Stimulated activated CD8-positive, alpha-beta memory T cell treated with anti-CD3 and anti-CD28 coated beads, Interleukin-7, amount 100 ng/mL, for 48 hours (primary cell): ENCODE measurements at places on chromosomes 5 and 9.

DNA sequence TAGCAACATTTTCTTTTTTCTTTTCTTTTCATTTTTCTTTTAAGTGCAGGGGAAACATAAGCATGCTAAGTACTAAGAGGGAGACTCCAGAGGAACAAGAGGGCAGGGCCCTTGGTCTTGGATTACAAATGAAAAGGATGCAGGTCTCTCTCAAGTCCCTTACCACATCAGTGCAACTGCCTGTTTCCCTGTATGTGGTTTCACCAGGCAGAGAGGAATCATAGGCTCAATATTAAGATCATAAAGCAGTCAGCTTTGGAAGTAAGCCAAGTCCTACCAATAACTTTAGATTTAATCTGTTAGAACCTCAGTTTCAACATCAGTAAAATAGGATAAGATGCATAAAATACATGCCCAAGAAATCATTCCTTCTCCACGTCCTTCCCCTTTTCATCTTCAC is 422.7 kb upstream of the PAPPA start:
- no peak for DNase-seq

GRCh38 chr9:14127656-14128055 is 186.3 kb downstream of the NFIB start:
- no peak for DNase-seq

- DNase-seq: no peak
Observed at GRCh38 chr9:98572054-98572627, 136.6 kb downstream of the GABBR2 start.

GRCh38 chr5:108255468-108255867 is 126.4 kb downstream of the FBXL17 start:
- DNase-seq: no peak

GRCh38 chr5:78405829-78406750 is 45.7 kb downstream of the SCAMP1 start:
- DNase-seq: no peak

- no peak for DNase-seq
Observed at GRCh38 chr9:21810388-21810787, 8.0 kb downstream of the MTAP start.

GRCh38 chr9:38018958-38019602 is 49.9 kb downstream of the SHB start:
- no peak for DNase-seq

- no peak for DNase-seq
Observed at GRCh38 chr9:115799734-115800133, 353.9 kb upstream of the PAPPA start.

DNA sequence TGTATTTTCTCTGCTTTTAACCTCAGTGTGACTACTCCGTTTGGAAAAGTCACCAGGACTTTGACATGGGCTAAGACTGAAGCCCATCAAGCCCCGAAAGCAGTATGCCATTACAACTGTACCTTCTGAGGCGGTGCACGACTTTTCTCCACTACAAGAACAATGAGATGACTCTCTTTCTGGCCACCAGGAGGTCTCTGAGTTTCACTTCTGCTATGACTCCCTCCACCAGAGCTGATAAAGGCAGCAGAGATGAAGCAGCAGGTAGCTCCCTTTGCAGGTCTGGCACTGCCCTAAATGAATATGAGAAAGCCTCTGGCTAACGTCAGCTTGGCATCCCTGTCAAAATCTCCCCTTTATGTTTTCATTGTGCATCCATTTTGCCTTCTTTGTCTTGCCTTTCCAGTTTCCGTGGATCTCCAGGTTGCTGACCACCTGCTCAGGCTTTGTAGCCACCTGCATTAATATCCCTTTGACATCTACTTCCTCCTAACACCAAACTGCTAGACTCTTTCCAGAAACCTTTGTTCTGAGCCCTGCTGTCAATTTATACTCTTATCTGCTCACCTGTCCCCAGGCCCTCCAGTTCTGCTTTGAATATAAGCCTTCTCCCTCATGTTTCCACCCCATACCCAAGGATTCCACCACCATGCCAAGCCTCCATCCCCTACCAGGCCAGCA is 221.7 kb downstream of the ZNF608 start:
- no peak for DNase-seq

- no peak for DNase-seq
Observed at GRCh38 chr5:101897914-101898313, 398.2 kb downstream of the SLCO4C1 start.

GRCh38 chr9:109072133-109072692 is 47.5 kb downstream of the TMEM245 start:
- no peak for DNase-seq

DNA sequence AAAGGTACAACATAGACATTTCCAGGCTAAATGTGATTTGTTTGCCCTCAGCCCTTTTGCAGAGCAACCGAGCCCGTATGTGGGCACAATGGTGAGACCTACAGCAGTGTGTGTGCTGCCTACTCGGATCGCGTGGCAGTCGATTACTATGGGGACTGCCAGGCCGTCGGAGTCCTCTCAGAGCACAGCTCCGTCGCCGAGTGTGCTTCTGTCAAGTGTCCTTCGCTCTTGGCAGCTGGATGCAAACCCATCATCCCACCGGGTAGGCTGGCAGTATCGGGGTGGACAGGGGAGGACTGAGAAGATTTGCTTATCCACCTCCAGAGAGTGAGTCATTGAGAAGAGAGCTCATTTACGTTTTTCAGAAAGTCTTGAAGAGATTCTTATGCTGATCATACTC is 17.8 kb upstream of the GLIPR2 start:
- DNase-seq: no peak

GRCh38 chr9:123421801-123422455 is 65.9 kb downstream of the CRB2 start:
- no peak for DNase-seq

DNA sequence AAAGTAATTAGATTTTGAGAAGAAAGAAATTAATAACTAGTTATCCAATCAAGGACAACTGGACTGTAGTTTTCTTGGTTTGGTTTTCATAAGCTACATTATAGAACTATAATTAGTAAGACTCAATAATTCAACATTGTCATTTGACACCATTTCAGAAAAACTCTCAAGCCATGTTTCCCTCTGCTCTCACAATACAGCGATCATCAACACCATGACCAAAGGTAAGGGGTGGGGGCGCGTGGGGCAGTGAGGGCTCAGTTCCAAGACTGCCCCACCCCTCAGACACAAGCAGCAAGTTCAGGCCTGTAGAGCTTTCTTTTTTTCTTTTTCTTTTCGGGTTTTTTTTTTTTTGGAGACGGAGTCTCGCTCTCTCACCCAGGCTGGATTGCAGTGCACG is 6.4 kb downstream of the CMBL start:
- no peak for DNase-seq

- no peak for DNase-seq
Observed at GRCh38 chr5:150782850-150783249, 4.3 kb downstream of the SMIM3 start.

DNA sequence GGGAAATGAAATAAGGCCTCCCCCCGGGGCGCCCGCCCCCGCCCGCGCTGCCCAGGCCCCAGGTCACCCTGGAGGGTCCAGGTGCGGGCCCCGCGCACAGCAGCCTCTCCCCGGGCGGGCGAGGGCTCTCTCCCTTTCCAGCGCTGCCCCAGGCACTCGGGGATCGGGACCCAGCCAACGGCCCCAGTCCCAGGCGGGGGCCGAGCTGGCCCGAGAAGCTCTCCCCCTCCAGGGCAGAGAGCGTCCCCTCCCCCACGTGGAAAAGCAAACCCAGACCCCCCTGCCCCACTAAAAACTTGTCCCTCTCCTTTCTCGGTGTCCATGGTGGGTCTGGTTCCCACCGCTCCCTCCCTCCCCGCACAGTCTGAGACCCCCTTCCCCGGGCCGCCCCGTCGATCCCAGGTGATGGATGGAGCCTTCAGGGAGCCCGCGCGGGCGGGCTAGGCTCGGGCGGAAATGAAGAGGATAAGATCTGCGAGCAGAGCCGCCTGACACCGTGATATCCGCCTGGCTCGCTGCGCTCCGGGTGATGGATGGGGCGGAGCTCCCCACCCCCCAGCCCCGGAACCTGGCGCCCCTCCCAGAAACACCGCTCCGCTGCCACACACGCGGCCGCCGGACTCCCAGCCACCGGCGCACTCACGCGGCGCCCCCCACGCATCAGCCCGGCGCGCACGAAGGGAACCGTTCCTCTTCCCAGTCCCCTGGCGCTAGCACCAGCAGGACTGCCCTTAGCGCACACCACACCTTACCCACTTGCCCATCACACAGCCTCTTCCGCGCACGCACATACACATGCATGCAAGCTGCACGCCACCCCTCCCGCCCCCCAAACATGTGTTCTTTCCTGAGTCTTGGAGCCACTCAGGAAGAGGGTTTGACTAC is 81.7 kb upstream of the ZBTB43 start:
- DNase-seq: peak; percentile 49

- DNase-seq: no peak
Observed at GRCh38 chr5:88380332-88380731, 111.7 kb upstream of the TMEM161B start.

DNA sequence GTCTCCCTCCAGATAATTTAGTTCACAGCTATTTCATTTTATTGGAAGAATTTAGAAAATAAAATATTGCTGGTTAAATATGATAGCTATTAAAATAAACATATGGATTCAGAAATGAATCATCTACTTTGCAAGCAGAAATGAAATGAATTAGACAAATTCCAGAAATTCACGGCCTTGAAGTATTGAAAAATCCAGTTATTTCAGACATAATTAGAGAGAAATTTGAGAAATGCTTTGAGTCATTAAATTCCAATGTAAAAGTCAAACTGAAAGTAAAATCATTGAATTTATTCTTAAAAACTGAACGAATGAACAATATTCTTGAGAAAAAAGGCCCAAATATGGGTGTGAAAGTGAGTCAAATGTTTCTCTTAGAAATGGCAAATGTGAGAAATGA is 632.6 kb upstream of the EDIL3 start:
- DNase-seq: no peak

DNA sequence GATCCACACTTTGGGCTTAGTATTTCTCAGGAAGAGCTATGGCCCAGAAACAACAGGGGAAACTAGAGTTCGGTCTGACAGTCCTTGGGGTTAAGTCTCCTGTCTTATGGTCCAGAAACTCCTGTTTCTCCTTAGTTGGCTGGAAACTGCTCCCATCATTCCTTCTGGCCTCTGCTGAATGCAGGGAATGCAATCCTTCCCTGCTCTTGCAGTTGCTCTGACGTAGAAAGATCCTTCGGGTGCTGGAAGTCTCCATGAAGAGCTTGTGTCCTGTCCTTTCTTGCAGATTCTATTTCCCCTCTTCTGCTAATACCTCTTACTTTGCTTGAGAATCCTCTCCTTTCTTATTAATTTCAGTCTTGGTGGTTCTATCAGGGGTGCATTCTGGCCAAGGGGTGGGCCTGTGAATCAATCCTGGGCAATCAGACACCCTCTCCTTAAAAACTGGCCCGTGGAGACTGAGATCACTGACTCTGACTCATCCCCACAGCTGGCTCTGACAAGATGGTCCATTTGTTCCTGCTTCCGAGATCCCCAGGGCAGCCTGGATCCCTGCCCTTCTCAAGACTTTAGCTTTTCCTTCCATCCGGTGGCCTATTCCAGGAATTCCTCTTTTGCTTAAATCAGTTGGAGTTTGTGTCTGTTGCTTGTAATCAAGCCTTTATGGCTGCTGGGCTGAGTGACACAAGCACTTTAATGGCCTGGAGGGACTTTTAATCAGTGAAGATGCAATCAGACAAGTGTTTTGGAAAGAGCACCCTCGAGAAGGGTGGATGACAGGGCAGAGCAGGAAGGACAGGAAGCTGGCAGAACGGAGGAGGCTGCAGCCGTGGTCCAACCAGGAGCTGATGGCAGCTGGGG is 23.7 kb downstream of the PTGS1 start:
- DNase-seq: no peak

DNA sequence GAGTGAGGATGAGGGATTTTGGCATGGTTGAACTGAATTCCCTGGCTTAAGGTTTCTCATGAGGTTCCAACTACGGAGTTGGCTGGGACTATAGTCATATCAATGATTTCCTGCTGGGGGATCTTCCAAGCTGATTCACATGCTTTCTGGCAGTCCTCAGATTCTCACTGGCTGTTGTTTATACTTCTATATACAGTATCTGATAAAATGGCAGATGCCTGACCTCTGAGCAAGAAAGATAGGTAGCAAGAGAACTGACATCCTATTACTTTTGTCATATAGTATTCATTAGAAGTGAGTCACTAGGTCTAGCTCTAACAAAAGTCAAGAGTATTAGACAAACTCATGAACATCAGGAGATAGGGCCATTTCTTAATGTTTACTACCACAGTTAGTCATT is 440.9 kb upstream of the EDIL3 start:
- DNase-seq: no peak

- DNase-seq: no peak
Observed at GRCh38 chr5:54049963-54050362, 260.4 kb downstream of the ARL15 start.

- DNase-seq: no peak
Observed at GRCh38 chr5:139671096-139671841, 23.1 kb downstream of the CXXC5 start.

DNA sequence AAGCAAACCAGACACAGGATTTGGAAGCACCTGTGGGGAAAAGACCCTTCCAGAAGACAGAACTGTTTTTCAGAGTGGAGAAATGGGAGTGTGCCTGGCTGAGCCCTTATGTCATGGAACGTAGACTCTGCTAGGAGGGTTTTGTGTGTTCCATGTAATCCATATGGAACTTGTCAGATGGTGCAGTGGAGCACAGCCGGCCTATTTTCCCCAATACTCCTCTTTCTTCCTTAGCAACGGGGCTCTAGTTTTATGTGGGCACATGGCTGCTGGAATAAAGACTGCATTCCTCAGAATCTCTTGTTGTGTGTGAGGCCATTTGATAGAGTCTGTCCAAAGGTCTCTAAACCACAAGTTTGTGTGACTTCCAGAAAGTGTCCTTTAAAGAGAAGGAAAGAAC is 284.0 kb downstream of the DRD1 start:
- DNase-seq: no peak

DNA sequence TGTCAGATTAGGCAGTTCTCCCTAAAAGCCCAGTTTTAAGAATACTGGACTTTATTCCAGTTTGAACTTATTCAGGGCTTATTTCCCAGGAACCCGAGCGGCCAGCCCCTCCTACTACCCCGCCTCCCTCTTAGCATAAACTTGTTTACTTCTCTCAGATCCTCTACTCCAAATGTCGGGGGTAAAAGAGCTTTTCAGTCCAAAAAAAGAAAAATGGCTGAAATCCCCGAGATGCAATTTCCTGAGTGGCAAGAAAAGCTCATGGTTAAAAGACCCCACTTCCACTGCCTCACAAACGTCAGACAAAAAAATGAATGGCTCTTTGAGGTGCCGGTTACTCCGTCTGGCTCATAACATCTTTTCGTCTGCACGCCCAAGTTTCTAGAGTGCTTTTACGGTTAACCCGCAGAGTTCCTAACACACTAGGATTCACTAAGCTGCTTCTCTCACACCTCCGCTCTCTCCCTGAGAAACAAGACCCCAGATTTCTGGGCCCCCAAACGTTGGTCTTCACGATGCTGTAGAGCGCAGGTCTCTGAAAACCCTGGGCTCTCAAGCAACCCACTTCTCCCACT is 402 bp downstream of the BRD8 start:
- DNase-seq: no peak

- DNase-seq: no peak
Observed at GRCh38 chr9:36832164-36832795, 201.8 kb downstream of the PAX5 start.

GRCh38 chr9:89256225-89256624 is 54.8 kb upstream of the CKS2 start:
- no peak for DNase-seq
